ENCODE measurements at places on chromosomes 7 and 10.

DNA sequence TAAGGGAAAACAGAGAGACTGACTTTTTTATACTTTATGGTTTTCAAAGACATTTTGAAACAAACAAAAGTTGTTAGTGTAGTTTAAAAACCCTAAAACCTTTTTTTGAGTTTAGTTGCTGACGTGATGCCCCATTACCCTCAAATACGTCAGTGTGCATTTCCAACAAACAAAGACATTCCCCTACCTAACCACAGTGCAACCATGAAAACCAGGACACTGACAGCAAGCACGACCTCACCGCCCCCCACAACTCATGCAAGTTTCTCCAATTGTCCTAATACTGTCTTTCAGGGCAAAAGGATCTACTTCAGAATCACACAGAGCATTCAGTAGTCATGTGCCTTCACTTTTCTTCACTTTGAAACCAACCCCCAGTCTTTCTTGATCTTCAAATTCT lies 75.0 kb downstream of the WNT2 start:
- no peak for DNase-seq

DNA sequence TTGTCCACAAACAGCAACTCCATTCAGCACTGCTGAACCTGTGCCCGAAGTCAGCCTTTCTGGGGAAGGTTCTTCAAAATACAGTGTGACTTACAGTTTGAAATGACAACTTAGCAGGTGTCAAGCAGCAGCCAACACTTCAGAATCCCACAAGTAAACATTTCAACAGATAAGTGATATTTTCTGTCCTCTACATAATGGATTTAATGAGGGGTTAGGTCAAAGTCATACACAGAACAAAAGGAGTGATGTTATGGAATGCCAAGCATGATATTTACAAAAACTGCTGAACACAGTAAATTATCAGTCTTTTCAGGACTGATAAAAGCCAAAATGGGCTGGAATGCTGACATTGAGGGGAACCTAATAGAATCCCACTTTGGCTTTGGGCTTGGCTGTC lies 77.6 kb upstream of the JAZF1 start:
- no peak for DNase-seq

GRCh38 chr10:94370501-94370900 lies 7.8 kb upstream of the NOC3L start:
- no peak for DNase-seq

GRCh38 chr10:98316170-98316569 lies 48.2 kb upstream of the LOXL4 start:
- no peak for DNase-seq

- no peak for DNase-seq
These were observed 230.7 kb downstream of the SNX13 start for GRCh38 chr7:17709599-17709998.

- DNase-seq: no peak
These were observed 4.3 kb downstream of the SLC29A3 start for GRCh38 chr10:71323407-71323806.

DNA sequence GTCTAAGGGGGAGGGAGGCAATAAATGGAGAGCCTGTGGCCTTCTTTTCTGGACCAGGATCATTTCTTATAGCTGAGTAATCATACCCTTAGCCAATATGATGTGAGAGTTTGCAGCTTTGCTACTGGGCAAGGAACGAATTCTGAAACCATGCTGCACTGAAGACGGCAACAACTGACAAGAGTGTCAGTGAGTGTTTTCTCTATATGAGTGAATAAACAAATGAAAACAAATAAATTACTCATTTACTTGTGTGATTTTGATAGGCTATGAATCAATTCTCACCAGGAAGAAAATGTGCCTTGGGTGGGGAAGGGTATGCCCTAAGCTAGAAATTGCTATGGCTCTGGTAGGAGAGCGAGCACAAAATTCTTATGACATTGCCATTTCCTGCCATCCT lies 79.4 kb upstream of the LRRN3 start:
- no peak for DNase-seq

- DNase-seq: no peak
These were observed 64.2 kb upstream of the DDC start for GRCh38 chr7:50629238-50629901.

DNA sequence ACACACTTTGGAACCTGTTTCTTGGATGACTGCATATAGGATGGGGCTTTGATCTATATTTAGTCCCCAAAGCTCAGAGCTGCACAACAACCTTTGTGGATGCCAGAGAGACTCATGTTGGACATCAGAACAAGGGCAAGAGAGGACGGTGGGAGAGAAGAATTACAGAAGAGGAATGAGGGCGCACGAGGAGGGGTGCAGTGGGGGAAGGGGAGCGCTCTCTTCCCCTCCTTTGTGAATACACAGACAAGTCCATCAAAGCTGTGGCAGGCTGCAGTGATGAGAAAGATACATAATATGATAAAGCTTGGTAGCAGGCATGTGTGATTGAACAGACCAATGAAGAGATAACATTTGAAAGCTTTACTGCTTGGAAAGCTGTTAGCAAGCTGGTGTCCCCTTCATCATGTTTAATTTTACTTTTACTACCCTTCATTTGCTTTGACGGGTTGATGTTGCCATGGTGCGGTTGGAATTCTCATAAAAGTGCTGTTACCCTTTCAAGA lies 857.8 kb downstream of the KCNMA1 start:
- DNase-seq: no peak

DNA sequence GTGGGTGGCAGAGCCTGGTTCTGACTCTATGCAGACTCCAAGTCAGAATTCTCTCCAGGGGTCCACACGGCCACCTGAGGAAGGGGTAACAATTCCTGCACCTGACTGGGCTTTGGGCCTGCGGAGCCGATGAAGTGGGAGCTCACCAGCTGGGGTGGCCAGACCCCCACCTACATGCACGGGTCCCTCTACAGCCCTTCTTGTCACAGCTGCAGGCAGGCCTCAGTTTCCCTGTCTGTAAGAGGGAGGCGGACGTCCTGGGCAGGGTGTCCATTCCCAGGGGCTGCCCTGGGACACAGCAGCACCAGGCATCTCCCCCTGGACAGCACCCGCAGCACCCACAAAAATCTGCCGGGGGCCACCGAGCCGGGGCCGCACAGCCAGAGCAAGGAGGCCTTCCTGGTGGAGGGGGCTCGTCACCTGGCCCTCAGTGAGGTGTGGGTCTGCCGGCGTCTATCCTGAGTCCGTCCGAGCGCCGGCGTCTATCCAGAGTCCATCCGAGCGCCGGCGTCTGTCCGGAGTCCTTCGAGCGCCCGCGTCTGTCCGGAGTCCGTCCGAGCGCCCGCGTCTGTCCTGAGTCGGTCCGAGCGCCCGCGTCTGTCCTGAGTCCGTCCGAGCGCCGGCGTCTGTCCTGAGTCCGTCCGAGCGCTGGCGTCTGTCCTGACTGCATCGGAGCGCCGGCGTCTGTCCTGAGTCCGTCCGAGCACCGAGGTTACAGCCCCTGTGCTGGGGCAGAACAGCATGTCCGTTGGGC lies 65.1 kb downstream of the PDGFA start:
- no peak for DNase-seq

GRCh38 chr10:48792687-48793096 lies 108.0 kb downstream of the WDFY4 start:
- no peak for DNase-seq

DNA sequence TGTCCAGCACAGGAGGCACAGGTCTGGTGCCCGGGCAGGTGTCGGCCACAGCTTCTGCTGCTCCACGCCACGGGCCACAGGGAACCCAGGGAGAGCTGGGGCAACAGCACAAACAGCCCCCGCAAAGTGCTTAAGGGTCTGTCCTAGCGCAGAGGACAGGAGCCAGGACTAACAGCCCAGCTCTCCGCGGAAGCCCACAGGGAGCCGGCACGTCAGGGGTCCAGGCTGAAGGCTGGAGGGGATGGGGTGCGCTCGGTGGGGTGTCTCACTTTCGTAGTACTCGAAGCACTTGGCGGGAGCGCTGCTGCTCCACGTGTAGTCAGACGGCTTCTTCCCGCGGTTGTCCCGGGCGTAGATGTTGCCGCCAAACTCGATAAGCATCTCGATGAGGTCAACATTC lies 24.9 kb downstream of the ASB13 start:
- DNase-seq: no peak

GRCh38 chr7:30928254-30928872 lies 16.7 kb downstream of the AQP1 start:
- no peak for DNase-seq

DNA sequence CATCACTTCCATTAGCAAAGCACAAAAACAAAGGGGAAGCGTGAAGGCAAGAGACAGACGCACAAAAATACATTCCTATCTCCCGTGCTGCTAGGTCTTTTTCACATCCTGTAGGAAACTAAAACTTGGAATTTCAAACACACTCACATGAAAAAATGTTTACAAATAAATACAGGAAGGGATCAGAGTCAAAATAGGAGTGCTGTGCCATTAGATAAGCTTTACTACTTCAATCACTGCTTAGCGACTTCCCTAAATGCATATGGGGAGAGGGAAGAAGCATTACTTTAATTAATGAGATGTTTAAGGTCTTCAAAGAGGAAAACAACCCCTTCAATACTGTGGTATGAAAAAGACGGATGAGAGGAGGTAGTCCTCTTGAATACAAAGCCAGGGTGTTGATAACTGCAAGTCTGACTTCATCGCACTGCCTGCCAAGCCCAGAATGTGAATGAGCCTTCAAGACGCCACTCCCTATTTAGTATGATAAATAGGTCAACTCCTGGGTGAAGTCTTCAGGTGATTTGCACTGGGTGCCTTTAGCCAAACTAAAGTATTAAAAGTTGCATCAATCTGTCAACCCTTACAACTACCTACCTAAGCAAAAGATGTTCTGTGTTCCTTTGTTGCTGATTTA lies 13.9 kb downstream of the PARD3 start:
- no peak for DNase-seq

DNA sequence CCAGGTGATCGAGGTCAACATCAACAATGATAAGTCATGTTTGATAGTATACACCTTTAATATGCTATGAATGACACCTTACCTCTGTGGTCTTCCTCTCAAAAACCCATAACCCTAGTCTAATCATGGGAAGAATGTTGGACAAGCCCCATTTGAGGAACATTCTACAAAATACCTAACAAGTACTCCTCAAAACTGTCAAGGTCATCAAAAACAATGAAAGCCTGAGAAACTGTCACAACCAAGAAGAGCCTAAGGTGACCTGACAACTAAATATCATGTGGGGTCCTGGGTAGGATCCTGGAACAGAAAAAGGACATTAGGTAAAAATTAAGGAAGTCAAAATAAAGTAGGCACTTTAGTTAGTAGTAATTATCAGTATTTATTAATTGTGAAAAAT lies 5.9 kb upstream of the NUDCD3 start:
- DNase-seq: no peak

DNA sequence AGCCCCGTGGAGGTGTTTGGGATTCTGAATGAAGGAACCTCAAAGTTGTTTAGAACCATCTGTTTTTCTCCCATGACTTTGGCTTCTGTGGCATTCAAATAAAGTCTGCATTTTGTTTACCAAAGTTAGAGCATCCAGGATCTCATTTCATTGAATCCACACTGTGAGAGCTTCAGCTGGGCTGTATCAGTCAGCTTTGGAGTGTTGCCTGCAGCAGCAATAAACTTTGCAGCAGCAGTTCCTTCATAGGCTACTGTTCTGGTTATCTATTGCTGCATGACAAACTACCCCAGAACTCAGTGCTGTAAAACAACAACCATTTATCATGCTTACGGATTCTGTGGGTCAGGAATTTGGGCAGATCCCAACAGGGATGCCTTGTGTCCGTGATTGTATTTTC lies 1575.2 kb upstream of the LRRTM3 start:
- DNase-seq: no peak

- no peak for DNase-seq
These were observed 120.9 kb downstream of the PLXNA4 start for GRCh38 chr7:132455378-132455777.

GRCh38 chr10:992871-993270 lies 4.6 kb downstream of the GTPBP4 start:
- DNase-seq: no peak

GRCh38 chr7:34675749-34676374 lies 17.8 kb downstream of the NPSR1 start:
- peak; percentile 13 for DNase-seq

DNA sequence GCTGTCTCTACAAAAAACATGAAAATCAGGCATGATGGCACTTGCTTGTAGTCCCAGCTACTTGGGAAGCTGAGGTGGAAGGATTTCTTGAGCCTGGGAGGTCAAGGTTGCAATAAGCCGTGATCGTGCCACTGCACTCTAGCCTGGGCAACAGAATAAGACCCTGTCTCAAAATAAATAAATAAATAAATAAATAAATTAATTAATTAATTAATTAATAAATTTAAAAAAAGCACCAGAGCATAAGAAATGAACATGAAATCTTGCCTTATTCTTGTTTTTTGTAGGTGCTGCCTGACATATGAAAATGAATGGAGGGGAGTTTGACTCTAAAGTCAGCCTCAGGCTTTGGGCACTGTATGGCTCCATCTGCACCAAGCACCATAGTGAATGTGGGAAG lies 69.9 kb downstream of the GATA3 start:
- DNase-seq: no peak

Data from LoVo (cell line).